Cerebellar cortex (tissue), 1 donor: ENCODE measurements at places on chromosomes 5 and 9.

DNA sequence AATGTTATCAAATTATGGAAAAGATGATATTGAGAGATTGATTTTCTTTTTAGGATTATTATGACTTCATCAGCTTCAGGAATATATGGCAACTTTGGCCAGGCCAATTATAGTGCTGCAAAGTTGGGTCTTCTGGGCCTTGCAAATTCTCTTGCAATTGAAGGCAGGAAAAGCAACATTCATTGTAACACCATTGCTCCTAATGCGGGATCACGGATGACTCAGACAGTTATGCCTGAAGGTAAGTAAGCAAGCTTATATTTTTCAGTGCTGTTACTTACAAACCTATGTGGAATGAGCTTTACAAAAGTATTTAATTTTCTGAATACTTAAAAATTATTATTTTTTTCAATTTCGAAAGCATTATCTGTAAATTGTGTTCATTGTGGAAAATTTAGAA, 26.5 kb downstream of the HSD17B4 start:
- no peak for DNase-seq

DNA sequence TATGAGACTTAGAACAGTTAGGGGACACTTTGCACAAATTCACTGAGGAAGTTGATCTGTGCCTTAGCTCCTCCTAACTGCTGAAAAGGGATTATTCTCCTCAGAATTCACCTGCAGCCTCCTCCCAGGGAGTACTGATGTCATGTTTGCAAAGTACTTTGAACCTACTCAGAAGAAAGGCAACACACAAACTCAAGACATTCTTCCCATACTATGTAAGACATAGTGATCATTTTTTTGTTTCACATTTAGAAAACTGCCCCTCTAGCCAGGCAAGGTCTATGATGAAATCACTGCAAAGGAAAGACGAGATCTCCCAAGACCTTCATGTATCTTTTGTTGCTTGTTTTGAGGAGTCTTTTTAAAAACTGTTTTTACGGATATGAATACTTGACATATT, 10.6 kb upstream of the VLDLR start:
- no peak for DNase-seq

DNA sequence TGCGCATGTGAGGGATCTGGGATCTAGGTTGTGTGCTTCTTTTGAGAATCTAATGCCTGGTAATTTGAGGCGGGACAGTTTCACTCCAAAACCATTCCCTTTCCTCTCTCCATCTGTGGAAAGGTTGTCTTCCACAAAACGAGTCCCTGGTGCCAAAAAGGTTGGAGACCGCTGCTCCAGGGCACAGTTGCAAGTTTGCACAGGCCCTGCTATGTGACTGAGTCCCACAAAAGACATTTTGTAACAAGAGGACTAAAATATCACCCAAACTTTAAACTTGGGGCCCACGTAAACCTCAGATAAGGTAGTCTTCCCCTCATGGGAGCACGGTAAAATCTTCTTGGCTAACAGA, 5.8 kb upstream of the ZNF367 start:
- no peak for DNase-seq

DNA sequence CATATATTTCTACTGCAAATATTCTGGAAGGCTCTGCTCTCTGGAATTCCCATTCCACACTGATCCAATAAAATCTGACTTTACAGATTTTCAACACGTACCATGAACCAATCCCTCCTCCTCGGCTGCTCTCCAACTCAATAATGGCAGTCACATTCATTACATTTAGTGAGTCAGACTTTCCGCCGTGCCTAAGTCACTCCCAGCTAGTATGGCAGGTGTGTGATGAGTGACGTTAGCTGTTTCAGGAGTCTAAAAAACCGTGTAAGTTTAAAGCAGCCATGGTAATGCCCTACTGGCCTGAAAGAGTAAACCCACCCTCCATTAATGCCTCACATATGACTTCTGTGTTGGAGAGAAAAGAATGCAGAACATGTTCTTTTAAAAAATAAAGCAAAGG, 3.3 kb downstream of the FBN2 start:
- no peak for DNase-seq
